Thoracic aorta (tissue), 2 donors: ENCODE measurements at places on chromosomes 11 and 22. TPM values are rescaled to one million over a fixed set of nuclear protein-coding genes. Genes with fewer than 3 reads are reported as not detected.

GRCh38 chr11:25612806-25613205 is 719.1 kb upstream of the ANO3 start:
- DNase-seq, result no peak

DNA sequence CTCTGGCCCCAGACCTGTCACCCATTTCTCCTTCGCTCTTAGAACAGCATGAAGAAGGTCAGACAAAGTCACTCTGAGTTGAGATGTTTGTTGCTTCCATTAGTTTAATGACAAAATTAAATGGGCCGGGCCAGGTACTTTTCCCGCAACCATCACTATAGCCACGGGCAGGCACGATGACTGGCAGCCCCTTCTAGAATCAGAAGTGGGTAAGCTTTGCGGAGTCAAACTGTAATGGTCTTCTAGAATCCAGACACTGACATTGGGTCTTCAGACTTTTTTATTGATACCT is 2.3 kb upstream of the ACR start:
- DNase-seq, result no peak

GRCh38 chr11:92480499-92480898 is 255.9 kb downstream of the FAT3 start:
- DNase-seq, result no peak

DNA sequence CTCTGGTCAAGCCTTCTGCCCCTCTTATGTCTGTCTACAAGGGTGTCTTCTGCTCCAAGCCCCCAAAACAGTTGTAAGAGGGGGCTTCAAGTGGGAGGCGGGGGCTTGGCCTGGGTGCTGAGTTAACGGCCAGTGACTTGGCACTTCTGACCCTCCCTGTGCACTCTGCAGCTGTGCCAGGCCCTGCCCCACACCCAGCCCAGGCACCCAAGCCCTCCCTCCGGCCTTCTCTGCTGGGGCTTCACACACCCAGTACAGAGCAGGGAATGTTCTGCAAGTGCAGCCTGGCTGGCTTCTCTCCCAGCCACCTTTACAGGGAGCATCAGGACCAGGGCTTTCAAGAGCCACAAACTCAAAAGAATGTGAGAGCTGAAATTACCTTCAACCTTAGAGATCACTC is 3.8 kb downstream of the TMEM121B start:
- no peak for DNase-seq

- no peak for DNase-seq
These were observed 968 bp downstream of the RHBDD3 start for GRCh38 chr22:29266564-29267461.

Gene RTN4R
- 7.4 TPM for total RNA-seq

Gene OR2AG1
- total RNA-seq, result not detected
